ENCODE measurements at places on chromosomes 12 and 14.
A peak's percentile ranks its signal among the peaks of the same experiment; 100 is the strongest.

DNA sequence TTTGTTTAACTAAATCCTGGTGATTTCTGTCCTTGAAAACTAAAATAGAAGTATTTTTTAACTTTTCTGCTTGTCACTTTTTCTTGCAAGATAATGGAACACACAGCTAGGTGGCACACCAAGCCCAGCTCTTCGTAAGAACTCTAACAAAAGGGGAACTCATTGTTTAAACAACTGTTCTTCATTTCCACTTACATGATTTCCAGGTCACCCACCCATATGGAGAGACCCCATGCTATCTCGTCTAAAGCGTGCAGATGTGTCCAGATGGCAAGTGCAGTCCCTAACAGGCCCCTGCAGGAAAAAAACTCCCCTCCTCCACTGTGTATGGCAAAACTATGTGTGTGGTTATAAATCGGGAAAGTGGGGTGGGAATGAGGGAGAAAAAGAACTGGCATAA, 43.3 kb upstream of the NT5DC3 start:
- DNase-seq: peak; percentile 73

DNA sequence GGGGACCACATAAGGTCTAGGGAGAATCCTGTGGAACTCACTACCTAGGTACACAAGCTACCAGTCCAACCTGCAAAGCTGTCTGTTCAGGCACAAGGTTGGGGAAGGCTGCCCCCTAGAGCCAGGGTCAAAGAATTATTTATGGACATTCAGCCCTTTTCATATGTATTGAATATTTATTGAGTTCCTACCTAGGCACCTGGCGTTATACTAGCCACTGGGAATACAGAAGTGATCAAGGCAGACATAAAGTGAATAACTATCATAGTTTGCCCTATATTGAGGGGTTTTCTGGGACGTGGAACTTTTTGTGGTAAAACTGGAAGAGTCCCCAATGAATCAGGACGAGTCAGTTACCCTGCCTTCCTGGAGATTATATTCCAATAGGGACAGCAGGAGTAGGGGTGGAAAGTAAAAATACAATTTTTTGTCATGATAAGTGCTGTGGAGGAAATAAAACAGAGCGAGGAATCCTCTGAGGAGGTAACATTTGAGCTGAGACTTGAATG, 5.8 kb upstream of the SLC48A1 start:
- peak; percentile 66 for DNase-seq

DNA sequence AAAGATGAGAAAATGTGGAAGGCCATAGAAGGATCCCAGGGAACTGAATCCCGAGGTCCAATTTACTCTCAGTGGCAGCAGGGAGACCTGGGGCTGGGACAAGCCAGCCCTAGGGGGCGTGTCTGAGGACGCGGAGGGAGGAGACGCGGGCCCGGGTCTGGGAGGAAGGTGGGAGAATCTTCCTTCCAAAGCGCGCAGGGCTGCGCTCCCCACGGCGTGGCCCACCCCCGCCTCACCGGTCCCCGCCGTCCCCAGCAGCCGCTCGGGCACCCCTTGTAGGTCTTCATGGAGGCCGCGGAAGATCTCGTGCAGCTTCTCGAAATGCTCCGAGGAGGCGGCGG, 323 bp downstream of the VTI1B start:
- peak; percentile 86 for DNase-seq

DNA sequence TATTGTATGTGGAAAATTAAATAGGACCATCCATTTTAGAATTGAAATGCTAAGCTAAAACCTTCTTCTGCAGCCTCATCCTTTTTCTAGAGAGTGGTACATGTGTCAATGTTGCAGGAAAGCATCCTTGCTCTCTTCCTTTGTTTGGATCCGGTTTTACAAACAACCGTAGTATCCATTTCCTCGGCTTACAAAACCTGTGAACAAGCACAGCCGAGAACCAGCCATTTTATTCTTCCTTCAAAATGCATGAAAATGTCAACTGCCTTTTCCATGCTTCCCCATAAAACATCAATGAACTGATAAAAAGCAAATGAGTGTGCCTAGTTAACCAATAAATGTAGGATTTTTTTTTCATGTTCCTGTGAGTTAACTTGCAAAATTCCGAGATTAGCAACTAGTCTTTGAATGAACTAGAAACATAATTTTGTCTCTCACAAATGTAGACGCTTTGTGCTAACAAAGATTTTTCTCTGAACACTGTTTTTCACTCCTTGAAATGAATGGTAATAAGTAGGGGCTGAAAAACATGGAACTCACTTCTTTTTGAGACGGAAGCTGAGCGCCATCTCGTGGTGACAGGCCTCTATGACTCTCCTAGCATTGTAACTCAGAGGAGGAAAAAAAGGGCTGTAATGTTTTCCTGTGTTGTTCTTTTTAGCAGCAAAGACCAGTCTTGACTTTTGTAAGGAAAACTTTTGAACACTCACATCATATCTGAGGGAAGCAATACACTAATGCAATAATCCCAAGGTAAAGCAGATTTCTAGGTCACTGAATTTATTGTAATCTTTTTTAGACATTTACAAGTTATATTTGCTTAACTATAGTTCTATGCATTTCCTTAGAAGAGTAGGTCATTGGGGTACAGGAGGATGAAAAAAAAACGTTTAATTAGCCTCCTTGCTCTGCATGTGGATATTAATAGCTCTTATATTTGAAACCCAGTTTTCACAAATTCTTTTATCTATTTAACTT, 157.4 kb upstream of the FOXG1 start:
- DNase-seq: peak; percentile 57

- no peak for DNase-seq
These were observed 21.7 kb downstream of the XRCC3 start for GRCh38 chr14:103693515-103693914.

DNA sequence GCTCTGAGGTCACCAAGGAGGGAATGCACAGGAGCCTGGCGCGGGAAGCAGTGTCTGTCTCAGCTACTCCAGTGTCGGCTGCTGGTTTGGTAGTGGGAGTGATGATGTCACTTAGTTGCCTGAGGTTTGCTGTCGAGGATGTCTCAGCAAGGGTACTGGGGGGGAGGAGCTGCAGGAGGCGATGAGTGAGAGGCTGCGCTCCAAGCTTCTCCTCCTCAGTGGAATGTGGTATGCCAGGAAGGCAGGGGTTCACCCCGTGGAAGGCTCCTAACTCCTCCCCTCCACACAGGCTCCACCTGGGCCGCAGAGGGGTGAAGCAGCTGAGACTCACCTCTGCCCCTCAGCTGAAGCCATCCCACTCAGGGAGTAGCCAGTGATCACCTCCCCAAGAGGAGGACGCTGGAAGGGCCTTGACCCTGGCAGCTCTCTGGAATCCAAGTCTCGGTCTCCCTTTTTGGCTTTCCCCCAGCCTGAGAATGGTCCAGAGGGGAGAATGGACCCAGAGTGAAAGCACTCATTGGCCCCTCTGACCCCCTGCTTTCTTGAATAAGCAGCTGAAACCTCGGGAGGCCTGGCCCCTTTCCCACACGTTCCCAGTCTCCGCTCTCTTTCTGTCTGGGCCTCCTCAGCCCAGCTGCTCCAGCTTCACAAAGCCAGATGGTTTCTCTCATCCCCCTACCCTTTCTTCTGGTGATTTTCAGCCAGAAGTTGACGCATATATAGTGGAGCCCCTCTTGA, 178.9 kb upstream of the FKBP4 start:
- no peak for DNase-seq

DNA sequence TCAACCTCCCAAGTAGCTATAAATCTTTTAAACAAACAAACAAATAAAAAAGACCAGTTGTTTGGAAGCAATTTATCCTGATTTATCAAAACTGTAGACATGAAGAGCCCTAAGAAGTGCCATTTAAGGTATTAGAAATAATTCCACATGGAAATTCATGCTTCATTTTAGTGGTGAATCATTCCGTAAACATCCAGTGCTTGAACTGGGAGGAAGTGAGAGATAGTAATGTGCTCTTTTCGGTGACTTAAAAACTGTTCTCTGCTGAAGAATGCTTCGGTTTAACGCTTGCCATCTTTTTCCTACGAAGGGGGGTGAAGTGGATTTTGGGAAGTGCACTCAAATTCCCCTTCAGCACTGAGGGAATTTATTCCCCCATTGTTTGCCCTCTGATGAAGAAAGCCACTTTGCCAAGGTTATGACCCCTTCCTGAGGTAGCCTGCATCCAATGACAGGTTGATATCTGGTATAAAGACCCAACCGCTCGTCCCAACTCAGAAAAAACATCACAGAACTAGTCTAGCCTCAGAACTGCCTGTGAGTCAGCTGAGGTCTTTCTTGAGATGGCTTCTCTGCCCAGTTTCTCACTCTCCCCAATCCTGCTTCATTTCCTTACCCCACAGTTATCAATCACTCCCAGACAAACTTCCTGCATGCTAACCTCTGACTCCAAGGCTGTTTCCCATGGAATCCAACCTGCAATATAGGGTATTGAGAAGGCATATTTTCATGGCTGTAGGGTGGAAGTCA, 244.1 kb downstream of the AEBP2 start:
- no peak for DNase-seq

DNA sequence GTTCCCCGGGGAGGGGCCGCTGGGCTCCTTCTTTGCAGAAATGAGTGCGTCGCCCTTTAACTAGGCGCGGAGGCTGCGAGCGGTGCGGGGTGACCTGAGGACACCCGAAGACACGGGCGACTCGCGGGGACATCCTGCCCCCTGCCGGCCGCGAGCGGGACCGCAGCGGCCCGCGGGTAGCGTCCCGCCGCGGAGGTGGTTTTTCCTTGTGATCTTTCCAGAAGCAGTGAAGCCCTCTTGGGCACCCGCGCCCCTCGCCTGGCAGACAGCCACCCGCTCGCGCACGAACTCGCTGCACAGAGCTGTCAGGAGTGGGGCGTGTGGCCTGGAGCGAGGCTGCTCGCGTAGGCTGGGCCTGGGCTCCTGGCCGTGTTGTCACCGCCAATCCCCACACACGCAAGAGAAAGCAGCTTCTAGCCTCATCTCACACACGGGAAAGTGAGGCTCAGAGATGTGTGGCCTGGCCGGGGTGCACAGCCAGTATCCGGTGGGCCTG, 67.2 kb downstream of the DIO3 start:
- DNase-seq: peak; percentile 82

DNA sequence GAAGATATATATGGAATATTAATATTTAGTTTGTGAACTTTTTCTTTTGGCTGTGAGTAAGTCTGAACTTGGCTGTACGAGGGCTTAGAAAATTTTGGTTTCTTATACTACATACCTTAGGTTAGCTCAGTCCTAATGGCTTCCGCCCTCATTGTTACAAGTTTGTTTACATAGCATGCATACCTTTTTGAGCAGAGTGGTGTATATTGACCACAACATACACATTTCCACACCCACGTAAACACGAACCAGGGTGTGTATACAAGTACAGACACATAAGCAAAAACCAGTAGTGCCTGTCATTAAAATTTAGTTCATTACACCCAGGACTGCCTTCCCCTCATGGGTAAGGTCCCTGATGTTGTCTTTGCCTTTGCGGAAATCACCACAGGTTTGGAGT, 230.2 kb upstream of the RGS6 start:
- DNase-seq: no peak

GRCh38 chr12:18868717-18869116, 130.8 kb downstream of the CAPZA3 start:
- peak; percentile 59 for DNase-seq

DNA sequence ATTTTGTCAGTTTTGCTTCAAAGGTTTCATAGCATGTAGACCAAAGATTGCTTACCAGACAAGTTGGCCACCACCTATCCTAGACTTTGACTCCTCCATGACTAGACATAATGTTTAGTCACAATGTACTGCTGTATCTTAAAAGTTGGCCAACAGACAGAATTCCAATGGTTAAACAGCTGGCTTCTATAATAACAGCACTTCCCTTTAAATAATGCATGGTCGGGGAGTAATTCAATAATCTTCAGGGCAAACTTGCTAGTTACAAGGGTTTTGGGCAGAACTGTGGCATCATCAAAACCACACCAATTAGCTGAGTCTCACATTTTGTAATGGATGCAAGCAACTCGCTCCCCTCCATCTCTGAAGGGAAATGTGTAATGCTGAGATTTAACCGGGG, 56.9 kb downstream of the IGF1 start:
- DNase-seq: peak; percentile 9

DNA sequence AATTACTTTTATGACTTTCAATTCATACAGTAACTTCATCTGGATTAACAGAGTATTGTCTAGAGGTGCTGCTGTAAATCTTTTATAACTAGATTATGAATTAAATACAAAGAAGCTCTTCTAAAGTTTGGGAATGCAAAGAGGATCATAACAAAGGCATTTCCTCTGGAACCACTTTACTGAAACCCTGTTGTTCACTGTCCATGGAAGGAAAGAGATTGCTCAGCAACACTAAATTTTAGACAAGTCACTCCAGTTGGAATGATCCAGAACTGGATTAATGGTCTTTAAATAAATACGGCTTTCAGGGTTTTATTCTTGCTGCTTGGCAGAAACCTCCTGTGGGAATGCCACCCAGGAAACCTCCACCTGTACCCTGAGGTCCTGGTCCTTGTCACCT, 250.6 kb downstream of the KSR2 start:
- DNase-seq: no peak

GRCh38 chr14:102500713-102501112, 8.9 kb downstream of the ANKRD9 start:
- peak; percentile 68 for DNase-seq

DNA sequence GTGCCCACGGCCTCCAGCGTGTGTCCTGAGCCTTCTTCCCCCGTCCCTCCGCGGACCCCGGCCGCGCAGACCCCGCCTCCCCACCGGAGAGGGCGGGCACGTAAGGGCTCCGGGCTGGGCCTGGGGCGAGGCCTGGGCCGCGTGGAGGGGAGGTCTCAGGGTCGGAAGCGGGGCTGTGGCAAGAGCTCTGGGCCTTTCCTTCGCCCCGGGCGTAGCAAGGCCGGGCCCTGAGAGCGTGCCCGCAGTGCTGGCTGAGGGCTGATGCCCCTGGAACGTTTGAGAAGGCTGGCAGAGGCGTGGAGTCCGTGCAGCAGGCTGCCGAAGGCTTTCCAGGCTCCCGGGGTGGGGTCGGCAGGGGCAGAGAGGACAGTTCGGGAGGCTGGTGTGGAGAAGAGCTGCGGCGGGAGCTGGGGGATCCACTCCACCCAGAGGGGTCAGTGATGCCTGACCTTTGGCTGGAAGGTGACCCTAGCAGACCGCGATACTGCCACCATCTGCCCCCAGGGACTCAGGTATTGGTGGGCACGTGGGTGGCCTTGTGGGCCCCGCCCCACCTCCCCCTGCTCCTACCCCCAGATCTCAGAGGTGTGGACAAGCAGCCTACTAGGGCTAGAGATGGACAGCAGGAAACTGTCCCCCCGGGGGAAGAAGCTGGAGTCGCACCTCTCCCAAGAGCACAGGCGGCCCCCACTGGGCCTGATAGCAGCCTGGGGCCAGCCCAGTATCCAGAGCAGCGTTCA, 558 bp downstream of the TEX22 start:
- peak; percentile 38 for DNase-seq

- no peak for DNase-seq
These were observed 16.8 kb downstream of the MSI1 start for GRCh38 chr12:120352117-120352516.

- peak; percentile 84 for DNase-seq
These were observed 44.8 kb downstream of the CPSF6 start for GRCh38 chr12:69284131-69284530.

- DNase-seq: no peak
These were observed 60.0 kb downstream of the NOC4L start for GRCh38 chr12:132204063-132204792.

- no peak for DNase-seq
These were observed 12.9 kb upstream of the RNASE12 start for GRCh38 chr14:20603813-20604690.

- peak; percentile 43 for DNase-seq
These were observed 170.0 kb upstream of the RMST start for GRCh38 chr12:97292588-97292987.

All from suppressor macrophage (primary cell).